ENCODE measurements at places on chromosomes 7 and 10. TPM values are rescaled to one million over a fixed set of nuclear protein-coding genes. Genes with fewer than 3 reads are reported as not detected.

DNA sequence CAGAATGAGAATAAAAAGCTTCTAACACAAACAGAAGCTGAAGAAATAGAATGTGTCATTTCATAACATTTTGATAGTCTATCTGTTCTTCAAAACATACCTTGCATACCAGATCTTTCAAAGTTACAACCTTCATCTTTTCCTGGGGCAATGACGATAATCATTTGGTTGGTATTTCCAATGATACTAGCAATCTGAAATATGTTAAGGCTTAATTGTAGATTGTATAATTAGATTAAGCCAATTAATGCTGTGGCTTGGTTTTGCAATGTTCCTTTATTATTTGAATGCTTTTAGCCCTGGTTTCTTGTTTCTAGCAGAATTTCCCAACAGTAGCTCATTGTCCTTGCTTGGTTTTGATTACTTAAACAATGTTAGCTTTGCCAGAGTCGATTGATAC lies 84.6 kb downstream of the CABCOCO1 start:
- DNase-seq: no peak

DNA sequence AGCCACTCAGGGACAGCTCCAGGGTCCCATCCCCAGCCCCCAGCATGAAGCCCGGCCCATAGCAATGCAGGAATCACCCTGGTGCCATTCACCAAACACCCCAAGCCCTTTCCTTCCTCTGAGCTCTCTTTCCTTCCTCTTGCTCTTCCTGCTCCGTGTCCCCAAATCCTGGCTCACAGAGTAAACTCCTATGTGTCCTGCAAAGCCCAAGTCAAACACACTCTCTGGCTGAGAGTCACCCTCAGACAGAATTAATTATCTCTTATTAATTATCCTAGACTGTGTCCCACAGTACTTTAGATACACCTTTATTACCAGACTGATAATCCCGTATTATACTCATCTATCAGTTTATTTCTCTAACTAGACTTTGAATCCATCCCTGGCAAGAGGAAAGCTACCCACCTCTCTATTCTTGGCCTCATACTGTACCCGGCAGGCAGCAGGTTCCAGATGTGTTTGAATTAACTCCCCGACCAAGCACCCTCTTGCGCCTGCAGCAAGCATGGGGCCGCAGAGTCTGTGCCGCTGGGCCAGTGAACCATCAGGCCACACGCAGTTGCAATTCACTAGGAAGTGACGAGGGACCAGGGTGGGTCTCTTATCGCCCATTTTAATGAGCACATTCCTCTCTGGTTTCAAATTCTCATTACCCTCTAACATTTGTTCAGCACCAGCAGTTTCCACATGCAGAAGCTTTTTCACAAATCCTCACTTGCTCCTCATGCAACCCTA lies 86.7 kb downstream of the PRKAG2 start:
- DNase-seq: peak; percentile 72

GRCh38 chr7:7164591-7164990 lies 17.8 kb upstream of the C1GALT1 start:
- DNase-seq: no peak

DNA sequence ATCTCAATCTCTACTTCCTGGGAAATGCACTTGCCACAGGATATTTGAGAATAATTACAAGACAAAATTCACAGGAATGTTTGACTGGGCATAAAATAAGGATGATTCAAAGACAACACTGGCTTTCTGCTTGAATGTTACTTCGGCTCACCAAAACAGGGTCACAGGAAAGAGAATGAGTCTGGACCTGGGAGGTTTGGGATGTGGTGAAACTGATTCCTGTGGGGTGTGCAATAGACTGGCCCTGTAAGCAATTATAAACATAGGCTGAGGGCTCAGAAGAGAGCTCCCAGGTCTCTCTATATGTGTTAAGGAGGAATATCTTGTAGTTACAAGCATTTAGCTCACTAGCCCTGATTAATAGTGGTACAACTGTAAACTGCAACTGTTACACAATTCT lies 613.9 kb upstream of the CELF2 start:
- no peak for DNase-seq

GRCh38 chr10:24256619-24257107 lies 47.7 kb downstream of the KIAA1217 start:
- no peak for DNase-seq

DNA sequence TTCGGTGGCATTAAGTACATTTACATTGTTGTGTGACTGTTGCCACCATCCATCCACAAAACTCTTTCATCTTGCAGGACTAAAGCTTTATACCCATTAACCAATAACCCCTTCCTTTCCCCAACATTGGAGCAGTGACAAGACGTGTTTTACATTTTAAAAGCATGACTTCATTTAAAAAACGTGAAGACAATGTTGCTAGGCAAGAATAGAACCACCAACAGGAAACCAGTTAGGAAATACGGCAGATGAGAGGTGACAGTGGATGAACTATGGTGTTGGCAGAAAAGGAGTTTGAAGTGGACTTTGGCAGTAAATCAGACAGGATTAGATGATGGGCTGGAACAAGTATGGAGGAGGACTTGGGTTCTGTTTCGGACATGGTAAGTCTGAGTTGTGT lies 17.0 kb downstream of the TMEM236 start:
- peak; percentile 84 for DNase-seq

DNA sequence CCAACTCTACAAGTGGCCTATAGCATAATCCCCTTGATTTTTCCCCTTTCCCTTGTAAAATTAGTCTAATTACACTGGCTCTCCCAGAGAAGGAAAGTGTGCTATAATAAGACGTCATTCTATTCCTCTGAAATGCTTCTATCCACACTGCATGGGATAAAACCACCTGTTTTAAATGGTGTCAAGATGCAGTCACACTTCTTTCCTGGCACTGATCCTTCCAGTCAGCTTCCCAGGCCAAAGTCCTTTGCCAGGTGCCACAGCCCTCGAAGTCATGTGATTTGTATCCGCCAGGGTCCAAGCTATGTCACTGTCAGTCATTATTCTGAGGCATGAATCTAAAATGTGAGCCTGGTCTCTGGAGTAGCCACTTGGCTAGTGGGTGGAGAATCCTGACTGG lies 169.0 kb upstream of the KIAA1217 start:
- DNase-seq: no peak

DNA sequence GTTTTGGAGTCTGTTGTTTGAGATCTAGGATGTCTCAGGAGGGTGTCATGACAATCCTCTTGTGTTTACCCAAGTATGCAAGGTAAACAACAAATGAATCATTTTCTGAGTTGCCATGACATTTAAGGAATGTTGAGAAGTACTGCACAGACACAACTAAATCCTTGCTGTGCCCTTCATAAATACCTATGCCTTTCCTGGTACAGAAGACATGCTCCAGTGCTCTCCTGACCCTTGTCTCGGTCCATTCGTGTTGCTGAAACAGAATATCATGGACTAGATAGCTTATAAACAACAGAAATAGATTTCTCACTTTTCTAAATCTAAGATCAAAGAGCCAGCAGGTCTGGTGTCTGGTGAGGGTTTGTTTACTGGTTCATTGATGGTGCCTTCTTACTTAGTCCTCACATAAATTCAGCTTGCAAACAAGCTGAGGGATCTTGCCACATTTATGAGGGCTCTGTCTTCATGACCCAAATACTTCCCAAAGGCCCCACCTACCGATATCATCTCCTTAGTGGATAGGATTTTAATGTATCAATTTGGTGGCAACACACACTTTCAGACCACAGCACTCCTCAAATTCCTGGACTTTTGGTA lies 341.8 kb upstream of the SEMA3A start:
- DNase-seq: no peak

GRCh38 chr7:114784177-114784576 lies 137.7 kb upstream of the MDFIC start:
- DNase-seq: no peak

GRCh38 chr7:158111906-158112570 lies 475.6 kb downstream of the PTPRN2 start:
- DNase-seq: peak; percentile 14

DNA sequence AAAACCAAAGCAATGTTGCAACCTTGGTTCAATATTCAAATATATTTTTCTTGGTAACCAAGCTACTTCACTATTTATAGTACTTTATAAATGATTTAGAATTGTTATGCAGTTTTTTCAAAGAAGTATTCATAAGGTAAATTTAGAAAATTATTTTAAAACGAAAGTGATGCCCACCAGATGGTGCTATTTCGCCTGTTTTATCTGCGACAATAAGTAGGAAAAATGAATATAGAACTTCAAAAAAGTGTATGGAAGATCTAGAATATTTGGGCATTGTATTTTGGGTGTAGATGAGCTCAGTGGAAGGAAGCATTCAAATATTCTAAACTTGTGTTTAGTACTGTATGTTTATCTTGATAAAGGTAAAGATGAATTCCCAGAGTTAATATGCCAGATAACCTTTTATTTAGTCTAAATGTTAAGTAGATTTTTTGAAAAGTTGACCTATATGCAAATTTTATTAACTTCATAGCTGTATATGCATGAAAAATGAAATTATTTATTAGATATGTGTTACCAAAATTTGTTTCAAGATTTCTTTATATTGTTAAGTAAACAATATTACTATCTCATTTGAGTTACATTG lies 93.2 kb downstream of the ADK start:
- peak; percentile 42 for DNase-seq

GRCh38 chr7:112052498-112052897 lies 153.7 kb downstream of the DOCK4 start:
- DNase-seq: no peak

- no peak for DNase-seq
These were observed 23.2 kb downstream of the LYZL2 start for GRCh38 chr10:30606313-30606712.

DNA sequence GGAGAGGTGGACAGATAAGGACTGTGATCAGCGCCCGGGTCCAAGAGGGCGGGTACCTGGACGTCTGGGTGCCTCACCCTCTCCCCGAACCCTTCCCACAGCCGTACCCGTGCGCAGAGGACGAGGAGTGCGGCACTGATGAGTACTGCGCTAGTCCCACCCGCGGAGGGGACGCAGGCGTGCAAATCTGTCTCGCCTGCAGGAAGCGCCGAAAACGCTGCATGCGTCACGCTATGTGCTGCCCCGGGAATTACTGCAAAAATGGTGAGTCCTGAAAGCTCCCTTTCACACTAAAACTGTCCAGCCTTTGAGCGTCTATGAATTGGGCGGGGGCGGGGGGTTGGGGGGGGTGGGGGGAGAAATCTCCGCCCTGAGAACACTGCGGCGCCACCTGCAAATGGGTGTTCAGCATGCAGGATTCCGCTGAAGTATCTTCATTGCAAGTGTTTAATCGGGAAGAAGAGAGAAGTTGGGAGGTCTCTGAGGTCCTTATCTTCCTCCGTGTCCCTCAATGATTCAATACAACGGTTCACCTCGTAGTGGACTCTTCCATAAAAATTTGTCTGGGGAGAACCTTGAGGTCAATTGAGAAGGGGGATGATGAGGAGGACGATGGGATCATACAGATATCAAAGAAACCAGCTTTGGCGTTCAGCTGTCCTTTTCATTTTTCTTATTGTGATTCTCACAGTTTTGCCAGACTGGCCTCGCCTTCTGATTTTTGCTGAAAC lies 906 bp downstream of the DKK1 start:
- peak; percentile 76 for DNase-seq

DNA sequence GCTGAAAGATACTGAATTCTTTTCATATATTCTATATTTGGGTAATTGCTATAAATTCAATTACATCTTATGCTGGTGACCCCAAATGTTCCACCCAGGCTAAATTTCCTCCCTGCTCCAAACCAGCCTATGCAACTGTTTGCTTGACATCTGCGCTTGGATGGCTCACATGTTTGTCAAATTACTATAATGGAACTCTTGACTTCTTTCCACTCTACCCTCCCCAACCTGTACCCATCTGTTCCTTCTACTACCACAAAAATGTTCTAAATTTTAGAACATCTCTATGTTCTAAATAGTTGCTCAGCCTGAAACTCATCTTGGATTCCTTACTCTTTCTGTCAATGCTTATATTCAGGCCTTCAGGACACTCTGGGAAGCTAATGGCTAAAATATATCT lies 249.9 kb upstream of the SMIM30 start:
- no peak for DNase-seq

DNA sequence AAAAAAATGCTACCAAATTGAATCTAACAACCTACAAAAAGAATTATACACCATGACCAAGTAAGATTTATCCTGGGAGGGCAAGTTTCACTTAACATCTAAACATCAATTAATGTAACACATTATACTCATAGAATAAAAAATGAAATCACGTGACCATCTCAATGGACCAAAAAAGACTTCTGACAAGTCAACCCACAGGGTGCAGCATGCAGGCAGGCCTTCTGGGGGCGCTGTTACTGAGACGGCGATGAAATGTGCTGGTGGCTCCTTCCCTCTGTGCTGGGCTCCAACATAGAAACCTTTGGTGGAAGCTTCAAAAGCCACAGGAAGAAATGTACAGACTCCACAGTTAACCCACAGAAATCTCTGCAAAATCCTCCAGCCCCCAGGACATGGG lies 103.1 kb downstream of the INHBA start:
- DNase-seq: no peak

- peak; percentile 60 for DNase-seq
These were observed 2.5 kb downstream of the HSPB1 start for GRCh38 chr7:76304888-76305375.

- DNase-seq: no peak
These were observed 489.0 kb downstream of the GATA3 start for GRCh38 chr10:8543361-8544056.

DNA sequence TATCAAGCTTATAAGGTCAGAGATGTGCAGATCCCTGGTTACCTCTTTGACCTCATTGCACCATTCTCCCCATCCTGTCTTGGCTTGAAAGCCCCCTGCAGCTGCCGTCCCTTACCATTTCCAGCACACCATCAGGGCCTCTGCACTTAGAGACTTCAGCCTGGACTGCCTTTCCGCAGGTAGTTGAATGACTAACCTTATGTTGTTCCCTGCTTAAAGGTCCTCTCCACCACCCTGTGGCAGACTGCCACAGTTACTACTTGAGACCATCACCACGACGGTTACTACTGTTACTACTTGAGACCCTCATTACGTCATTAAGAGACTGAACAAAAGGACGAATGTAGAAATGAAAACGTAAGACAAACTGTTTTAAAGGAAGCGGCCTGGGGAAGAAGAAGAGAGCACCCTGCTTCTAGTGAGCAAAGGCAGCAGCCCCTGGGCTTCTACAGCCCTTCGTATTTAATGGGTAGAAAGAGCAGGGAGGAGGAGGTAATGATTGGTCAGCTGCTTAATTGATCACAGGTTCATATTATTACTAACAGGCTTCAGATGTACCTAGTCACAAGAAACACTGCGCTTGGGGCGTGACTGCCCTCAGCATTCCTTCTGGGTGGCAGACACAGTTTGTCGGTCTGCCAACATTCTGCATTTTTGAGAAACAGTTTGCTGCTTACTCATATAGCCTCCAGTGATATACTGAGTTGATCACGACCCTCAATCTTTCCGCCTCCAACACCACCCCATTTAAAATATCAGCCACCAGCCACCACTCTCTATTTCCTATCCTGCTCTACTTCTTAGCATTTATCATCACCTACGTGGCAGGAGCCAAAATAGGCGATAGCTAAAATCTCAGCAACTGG lies 74.1 kb upstream of the PARD3 start:
- DNase-seq: no peak

The MRLN gene
- not detected for total RNA-seq

The TMEM184A gene
- under 0.01 TPM for total RNA-seq

The HOXA10 gene
- 43.1 TPM for total RNA-seq

The RBP4 gene
- 2.1 TPM for total RNA-seq

The EMX2 gene
- total RNA-seq: 0.88 TPM

The DNAJC12 gene
- 6.2 TPM for total RNA-seq

All from osteoblast (primary cell).